Fibroblast of skin of right quadriceps (primary cell): ENCODE measurements at places on chromosomes 7 and 10.

DNA sequence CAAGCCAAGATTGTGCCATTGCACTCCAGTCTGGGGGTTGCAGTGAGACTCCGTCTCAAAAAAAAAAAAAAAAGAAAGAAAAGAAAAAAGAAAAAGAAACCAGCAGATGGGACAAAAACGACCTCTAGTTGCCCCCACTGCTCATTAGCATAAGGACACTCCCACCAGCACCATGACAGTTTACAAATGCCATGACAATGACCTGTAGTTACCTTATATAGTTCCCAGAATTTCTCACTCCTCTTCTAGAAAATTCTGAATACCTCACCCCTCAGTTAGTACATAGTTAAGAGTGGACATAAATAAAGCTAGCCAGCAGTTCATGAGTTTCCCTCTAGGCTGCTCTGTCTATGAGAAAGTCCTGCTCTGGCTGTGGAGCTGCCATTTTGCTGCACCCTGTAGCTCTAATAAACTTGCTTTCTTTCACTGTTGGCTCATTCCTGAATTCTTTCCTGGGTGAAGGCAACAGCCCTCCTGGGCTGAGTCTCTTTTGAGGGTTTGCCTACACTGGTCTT lies 276.8 kb upstream of the AKR1E2 start:
- DNase-seq, result no peak

- DNase-seq, result no peak
These were observed 233.5 kb upstream of the HDAC9 start for GRCh38 chr7:18262058-18262457.

- no peak for DNase-seq
These were observed 7.2 kb downstream of the FAM3C start for GRCh38 chr7:121388950-121389349.

GRCh38 chr10:5643346-5644067 lies 22.9 kb downstream of the ASB13 start:
- DNase-seq, result peak; percentile 64

GRCh38 chr7:16402091-16402490 lies 19.2 kb downstream of the CRPPA start:
- DNase-seq, result no peak

- DNase-seq, result peak; percentile 25
These were observed 938 bp upstream of the CADPS2 start for GRCh38 chr7:122887198-122887597.

GRCh38 chr10:131195558-131196159 lies 115.9 kb downstream of the TCERG1L start:
- no peak for DNase-seq

- DNase-seq, result no peak
These were observed 138.9 kb upstream of the KCNMA1 start for GRCh38 chr10:77776487-77776886.

GRCh38 chr10:61197057-61197456 lies 253.1 kb upstream of the RHOBTB1 start:
- peak; percentile 3 for DNase-seq

DNA sequence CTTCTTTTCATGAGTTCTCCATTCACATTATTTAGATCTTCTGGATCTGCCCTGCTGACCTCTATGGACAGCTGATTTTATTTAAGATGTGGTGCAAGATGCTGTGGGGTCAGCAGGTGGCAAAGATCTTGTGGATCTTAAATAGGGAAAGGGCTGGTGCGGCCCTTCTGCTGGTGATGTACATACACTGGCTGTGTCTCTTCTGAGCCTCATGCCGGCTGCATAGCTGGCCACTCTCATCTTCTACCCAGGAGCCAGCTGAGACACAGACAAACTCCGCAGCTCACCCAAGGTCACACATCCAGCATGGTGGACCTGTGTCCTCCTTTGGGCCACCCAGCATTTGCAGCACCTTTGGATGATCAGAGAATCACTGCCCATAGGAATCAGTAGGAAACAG lies 9.7 kb downstream of the RBP3 start:
- DNase-seq, result no peak

- no peak for DNase-seq
These were observed 15.0 kb downstream of the MTURN start for GRCh38 chr7:30149640-30150272.

DNA sequence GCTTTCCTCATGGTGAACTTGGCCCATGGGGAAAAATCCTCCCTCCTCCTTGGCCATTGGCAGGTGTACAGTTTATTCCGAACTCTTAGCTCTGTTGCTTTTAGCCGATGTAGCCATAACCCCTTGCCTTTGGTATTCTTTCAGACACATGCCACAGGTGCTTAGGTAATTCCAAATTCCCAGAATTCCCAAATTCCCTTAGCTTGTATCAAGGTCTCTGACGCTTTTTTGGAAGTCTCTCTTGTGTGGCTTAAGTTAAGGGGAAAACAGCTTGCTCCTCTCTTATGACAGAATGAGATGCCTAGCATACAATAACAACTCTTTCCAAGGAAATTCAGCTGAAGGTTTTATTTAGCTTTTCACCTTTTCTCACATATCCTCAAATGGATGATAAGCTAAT lies 68.0 kb downstream of the SUGCT start:
- DNase-seq, result no peak

DNA sequence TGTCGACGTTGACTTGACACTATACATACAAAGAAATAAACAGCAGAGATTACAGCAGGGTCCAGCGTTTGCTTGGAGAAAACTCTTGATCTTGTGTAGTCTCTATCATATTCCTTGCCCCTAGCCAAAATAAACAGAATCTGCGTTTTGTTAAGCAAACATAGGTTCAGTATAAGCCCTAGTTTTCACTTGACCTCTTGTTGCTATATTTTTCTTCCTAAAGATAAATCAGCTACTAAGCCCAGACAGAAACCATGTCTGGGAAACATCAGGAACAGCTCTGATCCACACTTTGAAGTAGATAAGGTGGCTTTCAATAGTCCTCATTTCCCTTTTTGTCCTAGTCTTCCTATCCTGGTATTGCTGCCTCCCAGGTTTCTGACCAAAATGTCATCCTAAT lies 328.2 kb upstream of the MAGI2 start:
- no peak for DNase-seq

DNA sequence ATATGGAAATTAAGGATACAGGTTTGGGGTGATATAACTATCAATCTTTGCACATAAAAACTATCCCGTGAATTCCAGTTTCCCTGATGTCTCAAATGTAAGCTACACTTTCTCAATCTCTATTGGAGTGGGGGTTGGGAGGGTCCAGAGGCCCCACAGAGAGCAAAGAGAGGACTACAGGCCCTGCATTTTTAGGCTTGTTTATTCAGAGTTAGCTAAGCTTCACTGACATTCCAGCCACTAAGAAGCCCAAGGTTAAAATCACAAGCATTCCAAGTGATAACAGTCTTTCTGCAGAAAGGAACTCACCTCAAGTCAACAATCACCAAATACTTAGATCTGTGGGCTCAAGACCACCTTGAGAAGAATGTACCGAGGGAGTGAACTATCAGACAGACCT lies 31.6 kb upstream of the LAMB1 start:
- DNase-seq, result no peak

DNA sequence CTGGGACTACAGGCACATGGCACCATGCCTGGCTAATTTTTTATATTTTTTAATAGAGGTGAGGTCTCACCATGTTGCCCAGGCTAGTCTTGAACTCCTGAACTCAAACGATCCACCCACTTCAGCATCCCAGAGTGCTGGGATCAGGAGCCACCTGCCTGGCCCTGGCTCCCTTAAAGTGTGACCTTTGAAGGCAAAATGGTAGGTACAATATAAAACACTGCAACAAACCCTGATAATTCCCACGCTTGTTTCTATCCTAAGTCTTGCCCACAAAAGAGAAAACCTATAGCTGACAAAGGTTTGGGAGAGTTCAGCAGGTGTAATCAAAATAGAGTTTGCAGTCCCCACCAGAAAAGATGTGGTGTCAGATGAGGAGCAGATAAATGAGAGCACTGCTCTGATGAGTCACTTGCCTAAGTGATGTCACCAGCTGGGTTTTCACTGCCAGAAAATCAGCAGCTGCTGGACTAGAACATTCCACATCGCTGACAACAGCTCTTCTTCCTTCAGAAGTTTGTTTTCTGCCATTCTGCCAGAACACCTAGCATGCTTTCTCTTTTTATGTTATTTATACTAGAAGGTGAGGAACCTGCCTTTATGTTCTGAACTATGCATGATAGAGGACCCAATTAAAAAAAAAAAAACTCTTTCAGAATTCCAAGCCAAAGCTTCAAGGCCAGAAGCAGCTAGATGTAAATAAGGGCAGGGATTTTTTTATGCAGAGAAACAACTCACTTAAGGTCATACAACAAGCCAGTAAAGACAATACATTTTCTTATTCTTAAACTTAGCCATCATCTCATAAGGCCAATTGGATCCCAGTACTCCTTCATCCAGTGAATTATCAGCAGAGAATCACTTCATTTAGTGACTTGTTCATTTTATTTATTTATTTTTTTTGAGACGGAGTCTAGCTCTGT lies 18.0 kb downstream of the PURB start:
- peak; percentile 80 for DNase-seq

GRCh38 chr7:133365917-133366316 lies 113.0 kb downstream of the EXOC4 start:
- DNase-seq, result peak; percentile 34

- DNase-seq, result peak; percentile 18
These were observed 129.7 kb downstream of the SEMA3E start for GRCh38 chr7:83519240-83519639.

GRCh38 chr7:129009437-129009836 lies 45.5 kb downstream of the TNPO3 start:
- DNase-seq, result no peak

DNA sequence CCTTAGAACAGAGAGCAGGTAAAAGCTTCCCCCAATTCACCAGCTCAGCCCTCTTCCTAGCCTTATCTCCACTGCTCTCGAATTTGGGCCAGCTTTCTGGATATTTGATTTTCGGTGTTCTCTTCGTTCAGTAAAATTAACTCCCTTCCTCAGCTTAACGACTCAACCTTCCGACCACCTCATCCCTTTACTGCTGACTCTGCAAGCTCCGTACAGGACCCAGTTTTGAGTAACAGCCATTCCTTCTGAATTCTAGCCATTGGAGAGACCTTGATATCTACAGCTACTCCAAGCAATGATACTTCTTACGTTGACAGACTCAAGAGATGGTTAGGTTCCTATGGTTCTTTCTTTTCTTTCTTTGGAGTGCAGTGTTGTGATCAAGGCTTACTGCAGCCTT lies 65.8 kb downstream of the ATE1 start:
- DNase-seq, result no peak

- DNase-seq, result no peak
These were observed 1.2 kb downstream of the BMI1 start for GRCh38 chr10:22321924-22322640.

- no peak for DNase-seq
These were observed 11.3 kb downstream of the NFKB2 start for GRCh38 chr10:102406815-102407214.

- peak; percentile 81 for DNase-seq
These were observed 70.2 kb downstream of the PRTFDC1 start for GRCh38 chr10:24882047-24882698.

DNA sequence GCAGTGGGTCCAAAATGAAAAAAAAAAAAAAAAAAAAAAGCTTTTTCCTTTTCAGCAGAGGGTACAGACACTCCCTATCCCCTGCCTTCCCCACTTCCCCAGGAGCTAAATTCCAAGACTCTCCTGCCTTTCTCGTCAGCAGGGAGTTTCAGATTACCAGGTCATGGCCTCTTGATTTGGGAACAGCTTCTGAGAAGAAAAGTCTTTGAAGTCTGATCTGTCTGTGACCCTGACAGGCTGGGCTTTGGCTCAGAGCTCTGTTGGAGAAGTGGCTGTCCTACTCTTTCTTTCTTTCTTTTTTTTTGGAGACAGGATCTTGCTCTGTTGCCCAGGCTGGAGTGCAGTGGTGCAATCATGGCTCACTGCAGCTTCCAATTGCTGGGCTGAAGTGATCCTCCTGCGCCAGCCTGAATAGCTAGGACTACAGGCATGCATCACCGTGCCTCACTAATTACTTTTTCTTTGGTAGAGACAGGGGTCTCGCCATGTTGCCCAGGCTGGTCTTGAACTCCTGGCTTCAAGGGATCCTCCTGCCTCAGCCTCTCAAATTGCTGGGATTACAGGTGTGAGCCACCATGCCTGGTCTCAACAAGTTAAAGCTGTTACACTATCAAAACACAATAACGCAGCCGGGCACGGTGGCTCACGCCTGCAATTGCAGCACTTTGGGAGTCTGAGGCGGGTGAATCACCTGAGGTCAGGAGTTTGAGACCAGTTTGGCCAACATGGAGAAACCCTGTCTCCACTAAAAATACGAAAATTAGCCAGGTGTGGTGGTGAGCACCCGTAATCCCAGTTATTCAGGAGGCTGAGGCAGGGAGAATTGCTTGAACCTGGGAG lies 59.9 kb downstream of the COL26A1 start:
- no peak for DNase-seq

GRCh38 chr7:120916121-120916520 lies 34.5 kb upstream of the ING3 start:
- no peak for DNase-seq

DNA sequence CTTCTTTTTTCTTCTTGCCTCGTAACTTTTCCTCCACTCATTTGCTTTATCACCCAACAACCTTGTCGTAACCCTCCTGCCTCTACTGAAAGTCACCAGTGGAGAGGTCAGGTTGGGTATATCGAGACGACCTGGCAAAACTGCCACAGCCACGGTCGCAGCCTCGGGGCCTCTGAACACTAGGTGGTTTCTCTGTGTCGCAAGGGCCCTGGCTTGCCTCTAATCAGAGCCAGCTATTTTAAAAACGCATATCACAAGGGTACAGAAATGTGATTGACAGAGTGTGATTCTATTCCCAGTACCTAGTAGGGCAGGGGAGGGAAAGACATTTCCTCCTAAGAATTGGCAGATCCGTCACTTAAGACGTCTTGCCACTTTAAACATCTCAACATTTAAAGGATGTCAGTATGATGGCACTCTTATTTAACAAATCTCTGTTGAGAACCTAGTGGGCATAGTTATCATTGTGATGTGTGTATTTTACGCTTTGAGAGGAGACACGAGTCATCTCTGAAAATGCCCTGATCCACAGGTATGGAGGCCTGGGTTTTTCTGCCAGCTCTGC lies 197.5 kb downstream of the ARHGAP21 start:
- no peak for DNase-seq

- DNase-seq, result no peak
These were observed 14.5 kb downstream of the DNMBP start for GRCh38 chr10:99995269-99995668.

DNA sequence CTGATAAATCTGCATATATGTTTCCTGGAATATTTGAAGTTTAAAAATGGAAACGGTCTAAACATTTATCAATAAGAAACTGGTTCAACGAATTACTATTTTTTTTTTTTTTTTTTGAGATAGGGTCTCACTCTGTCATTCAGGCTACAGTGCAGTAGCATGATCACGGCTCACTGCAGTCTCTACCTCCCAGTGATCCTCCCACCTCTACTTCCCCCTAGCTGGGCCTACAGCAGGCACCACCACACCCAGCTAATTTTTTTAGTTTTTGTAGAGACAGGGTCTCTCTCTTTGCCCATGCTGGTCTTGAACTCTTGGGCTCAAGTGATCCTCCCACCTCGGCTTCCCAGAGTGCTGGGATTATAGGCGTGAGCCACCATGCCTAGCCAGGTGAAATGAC lies 68.3 kb downstream of the UBE2H start:
- DNase-seq, result no peak
